NCI-H526 (cell line): ENCODE measurements at places on chromosomes 7 and 10.

- peak; percentile 95 for DNase-seq
Measured at GRCh38 chr7:129780974-129781927, 169.7 kb downstream of the NRF1 start.

DNA sequence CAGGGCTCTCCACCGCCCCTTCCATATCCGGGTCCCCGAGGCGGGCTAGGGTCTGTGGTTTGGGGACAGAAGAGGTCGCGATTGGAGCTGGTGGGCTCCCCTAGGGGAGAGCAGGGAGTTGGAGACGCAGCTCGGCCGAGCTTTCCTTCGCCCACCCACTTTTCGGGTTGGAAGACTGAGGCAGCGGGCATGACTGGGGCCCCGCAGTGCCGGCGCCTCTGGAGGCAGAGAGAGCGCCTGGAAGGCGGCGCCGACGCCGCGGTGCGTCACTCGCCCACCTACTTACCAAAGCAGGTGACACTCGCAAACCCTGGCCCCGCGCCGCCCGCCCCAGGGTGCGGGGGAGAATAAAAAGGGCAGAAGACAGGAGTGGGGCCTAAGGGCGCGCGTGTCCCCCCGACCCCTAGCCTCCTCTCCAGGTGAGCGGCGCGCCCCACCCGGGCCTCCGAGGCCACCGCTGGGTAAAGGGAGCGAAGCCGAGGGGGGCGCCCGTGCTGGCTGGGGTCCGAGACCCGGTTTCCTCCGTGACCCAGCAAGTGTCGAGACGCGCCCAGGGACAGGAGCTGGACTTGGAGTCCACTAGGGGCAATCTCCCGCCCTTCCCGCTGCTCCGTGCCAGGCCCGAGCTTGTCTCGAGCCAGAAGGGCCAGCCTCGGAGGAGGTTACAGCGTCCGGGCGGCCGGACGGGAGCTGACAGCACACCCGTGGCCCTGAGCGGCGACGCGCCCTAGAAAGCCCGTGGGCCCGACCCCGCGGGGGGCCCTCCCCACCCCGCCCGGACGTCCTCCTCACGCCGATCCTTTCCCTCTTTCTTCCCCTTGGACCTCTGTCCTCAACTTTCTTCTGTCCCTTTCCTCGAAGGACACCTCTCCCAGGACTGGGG lies 34.4 kb upstream of the GRID1 start:
- peak; percentile 31 for DNase-seq

DNA sequence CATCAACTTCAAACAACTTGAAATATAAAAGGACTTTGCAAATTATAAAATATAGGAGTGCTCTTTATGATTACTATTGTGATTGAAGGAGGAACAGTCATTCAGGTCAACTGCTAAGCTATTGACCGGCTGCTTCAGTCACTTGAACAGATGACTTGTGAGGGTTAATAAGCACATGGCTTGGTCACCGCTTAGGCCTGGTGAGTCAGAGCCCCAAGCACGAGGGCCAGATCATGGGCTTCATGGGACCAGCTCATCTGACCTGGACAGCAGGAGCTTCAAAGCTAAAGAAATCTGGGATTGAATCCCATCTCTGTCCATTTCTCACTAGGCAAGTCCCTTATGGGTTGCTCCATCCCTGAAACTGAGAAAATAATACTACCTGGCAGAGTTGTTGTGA lies 60.4 kb upstream of the ADO start:
- DNase-seq, result no peak

DNA sequence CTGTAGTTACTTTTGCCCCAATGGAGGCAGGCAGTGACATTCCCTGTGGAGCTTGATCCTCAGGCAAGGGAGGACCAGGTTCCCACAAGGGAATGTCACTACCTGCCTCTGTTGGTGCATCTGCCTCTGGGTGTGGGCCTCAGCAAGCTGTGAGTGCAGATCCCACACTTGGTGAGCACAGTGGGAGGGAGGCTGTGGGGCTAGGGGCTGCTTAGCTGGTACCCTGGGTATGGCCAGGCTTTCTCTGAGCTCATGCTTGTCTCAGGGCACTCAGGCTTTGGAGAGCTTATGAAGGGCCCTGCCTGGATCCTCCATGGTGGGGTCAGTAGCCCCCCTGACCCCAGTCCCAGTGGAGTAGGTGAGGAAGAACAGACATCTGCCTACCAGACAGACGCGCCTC lies 16.2 kb upstream of the ZNF488 start:
- DNase-seq, result no peak

GRCh38 chr10:69871074-69871473 lies 69.4 kb downstream of the COL13A1 start:
- DNase-seq, result no peak
